ENCODE measurements at places on chromosomes 4 and X.

- no peak for DNase-seq
Measured at GRCh38 chr4:93730760-93731159, 97.8 kb upstream of the ATOH1 start.

GRCh38 chr4:39259571-39260330 is 77.4 kb downstream of the WDR19 start:
- DNase-seq = no peak

DNA sequence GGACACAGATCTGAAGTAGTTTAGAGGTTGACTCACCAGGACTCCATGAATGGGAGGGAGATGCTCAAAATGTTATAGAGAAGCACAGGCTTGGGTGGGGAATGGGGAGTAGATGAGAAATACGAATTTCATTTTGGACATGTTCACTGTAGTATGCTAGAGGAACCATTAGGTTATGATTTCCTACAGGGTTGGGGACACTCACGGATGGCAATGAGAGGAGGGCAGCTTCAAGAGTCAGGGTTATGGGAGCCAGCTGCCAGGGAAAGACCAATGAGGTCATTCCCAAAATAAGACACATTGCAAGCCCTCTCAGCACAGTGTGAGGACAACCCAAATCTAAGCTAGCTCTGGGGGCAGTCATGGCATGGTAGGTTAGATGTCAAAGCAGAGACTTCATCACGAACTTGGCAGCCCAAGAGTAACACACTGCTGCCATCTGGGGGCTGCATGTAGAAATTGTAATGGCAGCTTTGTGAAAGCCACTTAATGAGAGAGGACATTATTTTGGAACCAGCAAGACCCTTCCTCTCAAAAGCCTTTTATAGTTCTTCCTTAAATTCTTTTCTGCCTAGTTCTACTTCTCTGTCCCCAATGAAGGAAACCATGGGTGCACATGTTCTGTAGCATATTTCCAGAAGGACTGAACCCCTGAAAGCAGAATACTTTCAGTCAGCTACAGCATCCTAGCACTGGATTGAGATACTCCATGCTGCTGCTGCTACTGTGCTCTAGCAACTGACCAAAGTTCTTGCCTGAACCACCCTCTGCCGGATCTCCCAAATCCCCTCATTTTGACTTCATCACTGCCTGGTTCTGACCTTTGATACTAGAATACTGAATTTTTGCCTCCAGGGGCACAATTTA is 16.2 kb upstream of the ZCCHC12 start:
- DNase-seq = no peak

GRCh38 chr4:110597582-110597981 is 25.3 kb downstream of the PITX2 start:
- DNase-seq = no peak

Data from activated T-helper 1 cell treated with anti-CD3 and anti-CD28 coated beads, Interleukin-2, amount 50 U/mL, for 16 hours (primary cell).